ENCODE measurements at places on chromosomes 5 and 9.

- DNase-seq = no peak
Observed at GRCh38 chr5:168807287-168807686, 228.1 kb upstream of the PANK3 start.

DNA sequence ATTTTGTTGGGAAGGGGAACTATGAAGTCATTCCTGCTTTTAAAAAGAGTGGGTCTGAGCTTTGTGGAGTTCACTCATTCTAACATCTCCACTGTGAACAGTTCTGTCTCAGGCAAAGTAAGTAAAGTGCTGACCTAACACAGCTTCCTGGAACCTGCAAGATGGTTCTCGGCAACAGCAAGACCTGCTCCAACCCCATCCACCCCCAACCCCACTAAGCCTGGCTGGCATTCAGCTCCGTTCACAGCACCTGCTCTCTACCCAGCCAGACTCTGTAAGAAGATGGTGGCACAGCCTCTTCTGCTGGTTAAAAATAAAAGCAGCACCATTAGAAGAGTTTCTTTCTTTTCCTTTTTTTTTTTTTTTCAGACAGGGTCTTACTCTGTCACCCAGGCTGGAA, 42.0 kb downstream of the EPB41L4B start:
- no peak for DNase-seq

- no peak for DNase-seq
Observed at GRCh38 chr5:123433596-123433995, 10.4 kb upstream of the CEP120 start.

DNA sequence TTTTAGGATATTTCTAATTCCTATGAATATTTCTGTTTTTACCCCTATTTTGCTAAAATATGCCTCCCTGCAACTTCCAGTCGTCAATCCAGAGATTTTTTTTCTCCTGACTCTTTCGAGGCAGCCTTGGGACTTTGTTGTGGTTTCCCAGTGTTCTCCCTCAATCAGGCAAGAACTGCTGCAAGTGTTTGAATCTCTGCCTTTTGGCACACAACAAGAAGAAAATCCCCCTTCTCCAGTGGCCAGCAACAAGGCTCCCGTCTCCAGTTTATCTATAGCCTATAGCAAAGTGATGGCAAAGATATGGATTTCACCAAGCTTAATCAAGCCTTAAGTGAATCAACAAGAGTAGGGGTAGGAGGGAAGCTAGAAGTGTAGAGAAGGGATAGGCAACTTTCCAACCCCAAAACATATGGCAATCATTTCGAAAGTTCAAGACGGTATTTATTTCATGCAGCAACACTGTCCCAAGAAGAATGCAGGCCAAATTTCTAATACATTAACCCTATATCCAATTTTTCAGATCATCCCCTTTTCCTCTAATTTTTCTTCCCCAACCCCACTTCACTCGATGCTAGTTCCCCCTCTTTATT, 37.7 kb upstream of the PAPPA start:
- DNase-seq = no peak

DNA sequence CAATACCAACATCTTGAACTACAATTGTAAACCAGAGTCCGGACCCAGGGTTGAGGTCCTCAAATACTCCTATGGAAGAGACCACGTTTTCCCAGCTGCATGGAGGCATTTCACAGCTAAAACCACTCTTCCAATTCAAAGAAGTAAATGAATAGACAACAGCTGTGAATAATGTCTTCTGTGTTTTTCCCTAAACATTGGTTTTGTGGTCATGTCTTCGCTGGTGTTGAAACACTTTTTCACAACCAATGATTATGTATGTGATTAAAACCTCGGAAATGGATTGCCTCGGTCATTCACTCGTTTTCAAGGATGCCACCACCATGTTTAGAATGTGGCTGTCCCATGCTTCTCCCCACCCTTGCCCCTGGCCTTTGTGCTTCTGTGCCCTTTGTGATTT, 9.4 kb upstream of the TENT4A start:
- no peak for DNase-seq

- DNase-seq = no peak
Observed at GRCh38 chr9:130138171-130138653, 34.0 kb upstream of the NCS1 start.

- DNase-seq = no peak
Observed at GRCh38 chr5:56330806-56331205, 97.7 kb upstream of the ANKRD55 start.

DNA sequence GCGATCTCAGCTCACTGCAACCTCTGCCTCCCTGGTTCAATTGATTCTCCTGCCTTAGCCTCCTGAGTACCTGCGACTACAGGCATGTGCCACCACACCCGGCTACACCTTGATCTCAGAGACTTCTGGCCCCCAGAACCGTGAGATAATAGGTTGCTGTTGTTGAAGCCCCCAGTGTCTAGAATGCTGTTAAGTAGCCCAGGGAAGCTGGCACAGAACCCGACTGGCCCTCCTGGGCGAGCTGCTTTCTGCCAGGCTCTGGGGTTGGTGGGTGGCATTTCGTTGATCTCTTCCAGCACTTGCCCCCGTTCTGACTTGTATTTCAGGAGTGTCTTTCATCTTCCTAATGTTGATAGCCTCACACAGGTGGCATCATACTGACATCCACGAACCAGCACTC, 807.1 kb downstream of the CDH9 start:
- DNase-seq = no peak

DNA sequence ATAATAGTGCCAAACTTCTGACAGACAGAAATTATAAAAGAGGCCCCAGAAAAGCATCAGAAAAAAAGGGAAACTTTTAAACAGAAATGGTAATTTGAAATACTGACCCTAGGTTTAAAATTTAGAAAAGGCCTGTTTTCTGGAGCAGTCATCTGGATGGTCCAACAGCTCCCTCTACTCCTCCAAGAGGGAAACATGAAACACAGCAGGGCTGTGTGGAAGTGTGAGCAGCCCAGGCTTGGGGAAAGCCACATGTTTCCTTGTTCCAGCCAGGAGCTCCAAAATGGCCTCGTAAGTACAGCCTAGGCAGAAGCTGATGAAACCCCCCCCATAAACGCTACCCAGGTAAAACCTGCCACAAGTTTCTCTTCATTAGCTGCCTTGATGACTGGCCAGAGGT, 499.3 kb upstream of the ADAMTS16 start:
- no peak for DNase-seq

GRCh38 chr5:178069909-178070308, 43.4 kb upstream of the N4BP3 start:
- DNase-seq = no peak

DNA sequence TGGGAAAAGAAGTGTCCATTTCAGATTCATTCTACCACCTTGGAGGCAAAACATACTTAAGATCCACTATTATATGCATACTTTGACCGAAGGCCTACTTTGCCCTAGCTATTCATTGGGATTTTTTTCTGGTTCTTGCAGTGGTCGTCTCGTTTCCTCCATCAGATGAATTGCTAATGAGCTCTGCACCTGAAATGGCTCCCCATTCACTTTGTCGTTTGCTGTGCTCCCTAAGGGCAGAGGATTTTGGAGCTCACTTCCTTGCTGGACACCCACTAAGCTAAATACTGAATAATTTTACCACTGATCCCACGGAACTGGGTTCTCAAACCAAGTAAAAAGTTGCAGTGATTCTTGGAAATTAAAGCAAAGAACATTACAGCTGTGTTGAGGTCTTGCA, 1.9 kb downstream of the KDM3B start:
- no peak for DNase-seq

- DNase-seq = no peak
Observed at GRCh38 chr5:142324136-142324870, 518 bp downstream of the SPRY4 start.

GRCh38 chr5:58649716-58650115, 66.8 kb downstream of the RAB3C start:
- DNase-seq = no peak

DNA sequence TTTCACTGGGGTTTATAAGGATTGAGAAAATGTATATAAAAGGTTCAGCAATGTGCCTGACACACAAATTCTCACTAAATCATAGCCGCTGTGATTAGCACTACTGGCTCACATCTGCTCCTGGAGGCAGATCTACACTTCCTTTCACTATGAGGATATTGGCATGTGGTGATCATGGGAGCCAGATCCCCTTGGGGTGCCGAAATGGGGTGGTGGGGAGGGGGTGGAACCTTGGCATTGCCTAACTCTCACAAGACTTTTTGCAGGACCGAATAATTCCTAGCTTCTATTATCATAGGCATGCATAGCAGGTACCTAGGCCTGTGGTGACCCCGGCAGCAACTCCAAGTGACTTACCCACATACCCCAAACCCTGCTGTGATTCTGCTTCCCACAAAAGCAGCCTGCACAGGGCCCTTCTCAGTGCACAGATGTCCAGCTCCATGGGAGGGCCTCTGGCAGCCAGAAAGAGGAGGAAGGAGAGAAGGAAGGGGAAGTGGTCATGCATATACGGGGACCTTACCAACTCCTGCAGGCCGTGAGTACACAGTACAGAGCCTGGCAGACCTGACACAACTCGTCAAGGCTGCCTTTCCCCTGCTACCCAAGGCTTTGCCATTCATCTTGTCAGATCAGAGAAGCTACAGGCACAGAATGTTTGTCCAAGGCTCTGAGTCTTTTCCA, 61.3 kb upstream of the IQGAP2 start:
- no peak for DNase-seq

- DNase-seq = no peak
Observed at GRCh38 chr5:142447887-142448286, 123.1 kb upstream of the SPRY4 start.

DNA sequence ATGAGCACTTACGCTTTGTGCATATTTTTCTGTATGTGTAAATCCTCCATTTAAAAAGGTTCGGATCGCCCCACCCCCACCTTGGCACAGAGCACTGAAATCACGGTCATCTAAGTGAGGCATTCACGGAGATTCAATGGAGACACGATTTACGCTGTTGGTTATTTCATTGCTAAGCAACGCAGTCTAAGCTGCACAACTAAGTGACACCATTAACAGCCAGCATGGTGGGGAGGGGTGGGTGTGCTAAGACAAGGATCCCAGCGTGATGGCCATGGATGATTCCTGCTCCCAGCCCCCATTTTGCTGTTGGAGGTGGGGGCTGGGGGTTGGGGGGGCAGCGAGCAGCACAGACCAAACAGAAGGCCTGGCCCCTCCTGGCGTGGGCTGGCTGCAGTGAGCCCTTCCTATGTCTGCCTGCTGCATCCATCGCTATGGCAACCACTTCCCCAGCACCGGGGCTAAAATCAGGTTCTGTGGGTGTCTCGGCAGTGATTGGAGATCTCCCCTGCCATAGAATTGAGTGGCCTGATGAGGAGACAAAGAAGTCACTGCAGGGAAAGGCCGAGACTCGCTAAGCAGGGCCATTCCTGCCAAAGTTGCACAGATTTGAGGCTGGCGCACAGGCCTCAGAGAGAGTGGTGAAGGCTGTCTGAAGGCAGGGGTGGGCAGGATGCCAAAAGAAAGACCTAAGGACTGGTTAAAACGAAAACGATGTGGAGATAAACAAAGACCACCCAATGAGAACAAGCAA, 14.3 kb upstream of the MARCHF6 start:
- DNase-seq = no peak

- no peak for DNase-seq
Observed at GRCh38 chr9:104304925-104305324, 199.1 kb upstream of the OR13F1 start.

DNA sequence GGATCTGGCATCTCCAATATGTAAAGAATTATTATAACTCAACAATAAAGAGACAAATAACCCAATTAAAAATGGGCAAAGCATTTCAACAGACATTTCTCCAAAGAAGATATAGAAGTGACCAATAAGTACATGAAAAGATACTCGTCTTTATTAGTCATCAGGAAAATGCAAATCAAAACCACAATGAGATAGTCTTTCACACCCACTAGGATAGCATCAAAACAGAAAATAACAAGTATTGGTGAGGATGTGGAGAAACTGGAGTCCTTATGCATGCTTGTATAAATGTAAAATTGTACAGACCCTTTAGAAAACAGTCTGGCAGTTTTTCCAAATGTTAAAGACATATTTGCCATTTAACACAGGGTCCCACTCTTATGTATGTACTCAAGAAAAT, 39.1 kb upstream of the ITGA1 start:
- DNase-seq = no peak

DNA sequence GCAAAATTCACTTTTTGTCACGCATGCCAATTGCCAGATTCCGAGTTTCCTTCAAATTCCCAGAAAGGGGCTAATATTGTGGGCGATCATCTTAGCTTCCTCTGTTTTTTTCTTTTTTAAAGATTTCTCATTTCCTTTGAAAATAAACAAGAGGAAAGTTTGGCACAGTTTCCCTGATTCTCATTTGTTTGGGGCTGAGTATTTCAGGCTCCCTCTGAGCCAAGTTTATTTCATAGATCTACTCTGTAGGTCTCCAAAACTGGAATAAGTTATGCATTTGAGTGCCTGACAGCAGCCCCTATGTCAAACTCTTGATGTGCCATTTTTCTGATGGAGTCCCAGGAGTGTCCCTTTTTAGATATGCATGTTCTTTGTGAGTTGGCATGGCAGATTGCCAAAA, 1297.2 kb upstream of the WWC1 start:
- no peak for DNase-seq

DNA sequence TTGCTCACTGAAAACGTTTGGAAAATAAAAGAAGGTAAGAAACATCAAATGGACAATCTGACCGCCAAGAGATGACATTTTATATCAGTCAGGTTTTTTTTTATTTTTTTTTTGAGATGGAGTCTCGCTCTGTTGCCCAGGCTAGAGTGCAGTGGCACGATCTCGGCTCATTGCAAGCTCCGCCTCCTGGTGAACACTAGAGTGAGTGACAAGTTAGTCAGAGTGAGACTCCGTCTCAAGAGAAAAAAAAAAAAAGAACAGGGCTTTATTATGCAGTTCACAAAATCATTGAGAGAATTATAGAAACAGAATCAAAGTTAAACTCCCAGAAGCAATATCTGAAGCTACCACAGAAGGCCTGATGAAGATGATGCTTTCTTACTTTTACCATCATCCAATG, 70.1 kb downstream of the DTWD2 start:
- DNase-seq = no peak

- no peak for DNase-seq
Observed at GRCh38 chr9:123867034-123867433, 62.9 kb downstream of the DENND1A start.

DNA sequence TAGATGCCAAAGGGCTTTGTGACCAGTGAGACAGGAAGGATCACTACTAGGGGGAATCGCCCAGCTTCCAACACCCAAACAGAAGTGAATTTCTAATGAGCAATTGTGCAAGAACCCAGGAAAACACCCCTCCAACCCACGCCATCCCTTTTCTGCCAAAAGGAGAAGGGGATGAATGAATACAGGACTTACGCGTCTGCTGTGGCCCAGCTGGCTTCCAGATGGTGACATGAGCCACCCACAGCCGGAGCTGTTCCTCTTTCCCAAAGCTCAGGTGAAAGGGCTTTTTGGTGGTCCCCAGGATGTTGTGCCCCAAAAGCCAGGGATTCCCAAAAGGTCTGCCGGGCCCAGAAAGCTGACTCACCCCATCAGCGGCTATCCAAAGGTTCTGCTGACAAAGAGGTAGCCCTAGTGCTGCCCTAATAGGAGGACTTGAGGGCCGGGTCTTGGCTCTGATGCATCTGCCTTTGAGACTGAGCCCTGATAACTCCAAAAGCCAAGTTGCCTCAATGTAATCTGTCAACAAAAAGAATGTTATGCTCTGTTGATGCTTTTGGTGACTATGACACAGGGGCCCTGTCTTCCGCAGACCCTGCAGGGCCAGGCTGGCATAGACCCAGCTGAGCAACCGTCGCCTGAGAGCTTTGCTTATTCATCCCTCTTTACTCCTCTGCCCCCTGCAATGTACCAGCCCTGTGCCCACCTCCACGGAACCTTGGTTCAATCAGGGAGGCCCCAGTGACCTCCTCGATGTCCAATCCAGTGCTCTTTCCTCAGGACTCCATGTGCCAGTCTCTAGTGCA, 14.5 kb downstream of the GSN start:
- no peak for DNase-seq

GRCh38 chr5:123882965-123883345, 371.0 kb downstream of the CSNK1G3 start:
- DNase-seq = no peak

Measured in activated naive CD4-positive, alpha-beta T cell treated with Interleukin-2 at 50 U/mL for 16 hours (primary cell).